Mesenchymal stem cell (in vitro differentiated cells and primary cell): ENCODE measurements at places on chromosomes 5 and 9.
A peak's percentile ranks its signal among the peaks of the same experiment; 100 is the strongest.

DNA sequence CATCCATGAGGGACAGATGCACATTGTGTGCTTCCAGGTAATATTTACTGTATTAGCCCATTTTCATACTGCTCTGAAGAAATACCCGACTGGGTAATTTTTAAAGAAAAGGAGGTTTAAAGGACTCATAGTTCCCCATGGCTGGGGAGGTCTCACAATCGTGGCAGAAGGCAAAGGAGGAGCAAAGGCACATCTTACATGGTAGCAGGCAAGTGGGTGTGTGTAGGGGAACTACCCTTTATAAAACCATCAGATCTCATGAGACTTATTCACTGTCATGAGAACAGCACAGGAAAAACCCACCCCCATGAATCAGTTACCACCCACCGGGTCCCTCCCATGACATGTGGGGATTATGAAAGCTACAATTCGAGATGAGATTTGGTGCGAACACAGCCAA, 148.8 kb upstream of the FBXL17 start:
- no peak for DNase-seq

DNA sequence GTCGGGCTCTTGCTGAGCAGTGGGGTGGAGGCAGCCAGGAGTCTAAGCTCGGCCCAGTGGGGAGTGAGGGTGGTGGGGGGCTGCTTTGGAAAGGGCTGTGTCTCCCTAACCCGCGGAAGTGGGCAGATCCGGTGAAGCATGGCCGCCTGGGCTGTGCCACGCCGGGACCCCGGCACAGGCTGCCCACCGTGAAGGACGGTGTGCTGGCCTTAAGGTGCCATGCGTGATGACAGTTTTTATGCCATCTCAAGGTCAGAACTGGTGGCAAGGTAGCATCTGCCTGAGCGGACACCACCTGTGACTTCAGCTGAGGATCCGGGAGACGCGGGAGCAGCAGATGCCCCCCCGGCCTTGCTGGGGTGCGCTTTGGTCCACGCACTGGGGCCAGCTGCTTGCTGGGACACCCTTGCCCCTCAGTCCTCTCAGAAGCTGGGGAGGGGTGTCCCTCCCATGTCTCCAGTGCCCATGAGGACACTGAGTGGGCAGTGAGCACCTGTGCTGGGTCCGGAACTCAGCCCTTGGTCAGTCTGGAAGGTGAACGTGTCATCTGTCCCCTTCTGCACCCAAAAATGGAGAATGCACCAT, 53.9 kb downstream of the AHRR start:
- DNase-seq, result no peak

- no peak for DNase-seq
These were observed 16.5 kb downstream of the IGIP start for GRCh38 chr5:140142246-140142645.

DNA sequence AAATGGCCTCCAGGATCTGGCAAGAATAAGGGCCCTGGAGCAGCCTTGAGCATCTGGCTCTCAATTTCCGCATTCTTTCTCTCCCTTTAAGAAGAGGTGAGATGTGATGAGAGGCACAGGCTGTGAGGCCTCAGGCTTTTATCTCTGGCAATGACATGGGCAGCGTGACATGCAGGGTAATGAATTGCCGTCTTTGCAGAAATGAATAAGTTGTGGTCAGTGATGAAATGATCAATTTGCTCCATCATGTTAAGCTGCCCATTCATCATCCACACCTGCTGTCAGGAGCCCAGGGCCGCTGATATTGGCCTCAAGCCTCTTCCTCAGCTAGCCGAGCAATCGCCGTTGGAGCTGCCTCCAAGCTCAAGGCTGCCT, 265.3 kb downstream of the TRIM32 start:
- DNase-seq, result no peak

DNA sequence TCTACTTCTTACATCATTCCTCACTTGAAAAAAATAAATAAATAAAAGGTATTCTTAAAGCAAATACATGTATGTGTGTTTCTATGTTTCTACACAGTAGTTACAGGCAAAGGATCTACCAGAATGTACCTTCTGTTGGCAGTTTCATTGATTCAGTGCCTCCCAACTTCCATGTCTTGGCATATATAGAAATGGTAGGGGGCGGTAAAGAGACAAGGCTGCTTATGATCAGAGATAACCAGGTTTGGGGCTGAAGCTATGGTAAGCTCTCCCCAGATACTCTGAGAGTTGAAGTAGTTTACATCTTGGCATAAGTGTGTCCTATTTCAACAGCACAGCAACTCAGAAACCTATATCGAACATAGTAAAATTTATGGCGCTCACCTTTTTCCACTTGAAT, 1075.4 kb upstream of the C9orf72 start:
- no peak for DNase-seq

DNA sequence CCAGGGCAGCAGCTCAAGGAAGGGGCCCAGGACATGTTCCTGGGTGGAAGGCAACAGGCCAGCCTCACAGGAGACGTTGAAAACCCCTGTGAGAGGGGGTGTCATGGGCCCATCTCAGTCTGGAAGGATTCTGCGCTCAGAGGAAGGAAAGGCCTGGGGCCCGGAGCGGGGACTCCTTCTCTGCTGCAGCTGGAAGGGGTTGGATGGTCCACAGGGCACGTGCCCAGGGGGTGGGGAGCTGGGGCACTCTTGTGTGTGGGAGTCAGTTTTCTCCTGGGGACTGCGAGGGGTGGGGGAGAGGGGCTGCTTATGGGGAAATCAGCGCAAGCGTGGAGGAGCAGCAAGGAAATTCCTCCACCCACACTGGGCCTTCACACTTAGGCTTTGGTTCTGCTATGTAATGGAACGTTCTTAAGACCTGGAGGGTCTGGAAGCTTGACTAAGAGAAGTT, 2.9 kb upstream of the LPCAT1 start:
- DNase-seq, result no peak

DNA sequence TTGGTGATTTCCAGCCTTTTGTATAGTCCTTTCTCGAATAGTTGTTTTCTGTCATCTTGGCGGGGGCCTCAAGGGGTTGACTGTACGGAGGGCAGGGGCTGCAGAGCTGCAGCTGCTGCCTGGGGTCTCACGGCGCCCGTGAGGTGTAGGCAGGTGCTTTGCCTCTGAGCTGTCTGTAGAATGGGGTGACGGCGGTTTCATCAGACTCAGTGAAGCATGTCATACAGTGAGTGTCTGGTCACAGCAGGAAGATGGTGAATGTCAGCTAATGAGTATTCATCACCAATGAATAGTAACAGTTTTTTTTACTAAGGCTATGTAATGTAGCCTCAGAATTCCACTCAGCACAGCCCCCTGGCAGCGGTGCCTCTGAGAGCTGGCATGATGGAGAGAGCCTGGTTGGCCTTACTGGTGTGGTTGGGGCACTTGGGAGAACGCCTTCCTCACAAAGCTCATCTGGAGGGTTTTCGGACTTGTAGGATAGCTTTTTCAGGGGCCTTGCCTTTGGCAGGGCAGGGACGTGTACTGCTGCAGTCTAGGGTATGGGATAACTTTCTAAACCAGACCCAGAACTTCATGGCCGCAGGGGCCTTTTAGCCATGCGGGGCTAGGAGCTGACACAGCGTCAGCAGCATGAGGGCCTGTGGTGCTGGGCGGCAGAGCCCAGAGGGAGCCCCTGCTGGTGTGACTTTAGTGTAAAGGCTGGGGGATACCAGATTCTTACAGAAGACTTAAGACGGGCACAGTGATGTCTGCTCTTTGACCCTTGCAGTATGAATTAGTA, 15.0 kb downstream of the TENT4A start:
- DNase-seq, result no peak

GRCh38 chr5:111119856-111120255, 27.7 kb downstream of the WDR36 start:
- no peak for DNase-seq

- DNase-seq, result peak; percentile 85
These were observed 118.6 kb downstream of the RGS3 start for GRCh38 chr9:113581865-113582697.

GRCh38 chr9:94082553-94082952, 1.7 kb upstream of the PTPDC1 start:
- DNase-seq, result no peak

DNA sequence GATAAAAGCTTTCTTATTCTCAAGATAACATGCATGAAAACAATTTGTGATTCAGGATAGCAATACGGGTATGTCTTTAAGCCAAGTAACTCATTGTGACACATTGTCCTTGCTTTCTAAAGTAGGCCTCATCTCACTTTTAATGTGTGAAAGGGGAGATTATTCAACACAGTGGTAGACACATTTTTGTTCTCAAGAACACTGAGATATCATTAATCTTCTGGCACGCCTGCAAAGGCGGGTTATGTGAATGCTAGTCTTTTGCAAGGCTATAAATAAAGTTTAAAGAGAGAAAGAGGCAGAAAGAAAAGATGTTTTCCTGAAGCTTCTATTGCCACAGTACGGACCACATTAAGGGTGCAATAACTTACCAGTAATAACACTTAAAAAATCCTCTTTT, 181.8 kb upstream of the MEF2C start:
- DNase-seq, result no peak
